ENCODE measurements at places on chromosomes 5 and 9.

- DNase-seq, result no peak
These were observed 212.0 kb downstream of the DMRT2 start for GRCh38 chr9:1261879-1262766.

GRCh38 chr5:149036970-149037369, 25.9 kb downstream of the SH3TC2 start:
- no peak for DNase-seq

DNA sequence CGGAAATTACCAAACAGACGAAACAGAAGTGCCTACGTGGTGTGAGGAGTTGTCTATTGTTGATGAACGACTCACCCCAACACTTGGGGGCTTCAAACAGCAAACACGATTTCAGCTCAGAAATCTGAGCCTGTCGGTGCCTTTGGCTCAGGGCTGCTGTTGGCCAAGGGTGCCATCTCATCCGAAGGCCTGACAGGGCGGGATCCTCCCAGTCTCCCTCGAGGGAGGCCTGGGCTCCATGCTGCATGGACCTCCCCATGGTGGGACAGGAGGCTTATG, 1.3 kb downstream of the LRRC14B start:
- no peak for DNase-seq

DNA sequence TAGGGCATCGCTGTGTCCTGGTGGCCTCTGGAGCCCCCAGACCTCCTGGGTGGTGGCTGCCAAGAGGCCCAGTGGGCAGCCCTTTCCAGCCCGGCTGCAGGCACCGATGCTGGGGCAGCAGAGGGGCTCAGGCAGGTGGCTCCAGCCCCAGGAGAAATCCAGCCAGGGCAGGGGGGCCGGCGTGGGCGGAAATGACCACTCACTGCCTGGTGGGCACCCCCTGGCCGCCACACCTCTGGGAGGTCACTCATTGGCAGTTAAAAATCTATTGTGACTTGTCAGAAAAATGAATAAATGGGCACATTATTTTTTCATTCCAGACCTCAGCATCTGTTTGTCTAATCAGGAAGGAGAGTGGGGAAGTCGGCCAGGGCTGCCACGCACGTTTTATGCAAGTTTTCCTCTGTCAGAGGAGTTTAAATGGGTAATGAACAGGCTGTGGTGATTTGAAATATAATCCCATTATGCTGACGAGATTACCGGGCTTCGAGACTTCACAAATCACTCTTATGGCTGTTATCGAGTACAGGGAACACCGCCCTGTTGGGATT, 171.9 kb downstream of the GAPVD1 start:
- DNase-seq, result no peak

DNA sequence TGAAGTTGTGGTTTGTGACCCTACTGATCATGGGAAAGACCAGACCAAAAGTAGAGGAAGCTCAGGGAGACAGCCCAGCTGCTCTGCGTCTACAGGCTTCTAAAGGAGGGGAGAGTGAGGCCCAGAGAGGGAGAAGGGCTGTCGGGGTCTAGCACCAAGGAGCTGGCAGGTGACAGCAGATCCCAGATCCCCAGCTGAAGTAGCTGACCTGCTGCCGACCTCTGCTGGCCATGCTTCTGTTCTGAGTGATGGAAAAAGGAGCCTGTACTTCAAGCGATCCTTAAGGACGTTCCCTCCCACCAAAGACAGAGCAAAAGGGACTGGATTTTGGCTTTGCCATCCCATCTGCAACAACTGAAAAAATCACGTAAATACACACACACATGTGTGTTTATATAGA, 22.7 kb upstream of the QSOX2 start:
- no peak for DNase-seq

- DNase-seq, result no peak
These were observed 1029.6 kb downstream of the CDH12 start for GRCh38 chr5:21823588-21823987.

DNA sequence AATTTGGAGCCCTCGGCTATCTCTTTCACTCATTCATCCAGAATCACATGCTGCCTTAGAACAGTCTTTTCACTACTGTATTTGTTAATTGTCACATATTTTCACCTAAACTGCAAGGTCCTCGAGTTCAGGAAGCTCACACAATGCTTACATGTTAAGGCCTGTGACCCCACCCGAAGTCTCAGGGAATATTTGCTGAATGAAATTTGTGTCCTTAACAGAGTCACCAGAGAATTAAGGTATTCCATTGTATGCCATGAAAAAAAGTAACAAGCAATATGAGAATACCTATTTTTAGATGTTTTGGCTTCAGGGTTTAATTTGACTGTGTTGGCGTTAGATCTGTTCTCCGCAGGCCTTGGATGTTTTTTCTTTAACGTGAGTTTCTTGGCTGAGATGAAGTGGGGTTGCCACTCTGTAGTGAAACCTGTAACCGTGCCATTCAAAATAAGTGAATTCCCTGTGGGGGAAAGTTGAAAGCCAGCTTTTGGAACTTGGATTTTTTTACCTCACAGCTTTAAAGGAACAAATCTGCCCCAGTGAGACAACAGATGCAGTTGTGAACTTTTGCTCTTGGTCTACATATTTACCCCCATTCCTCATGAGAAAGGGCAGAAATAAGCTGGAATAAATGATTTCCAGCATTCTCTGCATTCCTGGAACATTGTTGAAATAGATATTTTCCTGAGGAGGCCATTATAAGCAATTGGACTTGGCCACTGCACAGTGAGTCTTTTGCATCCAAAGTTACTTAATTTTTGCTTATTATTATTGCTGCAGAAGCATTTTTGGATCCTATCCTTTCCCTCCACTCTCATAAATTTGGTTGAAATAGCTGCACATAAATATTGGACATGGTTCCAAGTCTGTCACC, 35.9 kb upstream of the FBP1 start:
- no peak for DNase-seq

DNA sequence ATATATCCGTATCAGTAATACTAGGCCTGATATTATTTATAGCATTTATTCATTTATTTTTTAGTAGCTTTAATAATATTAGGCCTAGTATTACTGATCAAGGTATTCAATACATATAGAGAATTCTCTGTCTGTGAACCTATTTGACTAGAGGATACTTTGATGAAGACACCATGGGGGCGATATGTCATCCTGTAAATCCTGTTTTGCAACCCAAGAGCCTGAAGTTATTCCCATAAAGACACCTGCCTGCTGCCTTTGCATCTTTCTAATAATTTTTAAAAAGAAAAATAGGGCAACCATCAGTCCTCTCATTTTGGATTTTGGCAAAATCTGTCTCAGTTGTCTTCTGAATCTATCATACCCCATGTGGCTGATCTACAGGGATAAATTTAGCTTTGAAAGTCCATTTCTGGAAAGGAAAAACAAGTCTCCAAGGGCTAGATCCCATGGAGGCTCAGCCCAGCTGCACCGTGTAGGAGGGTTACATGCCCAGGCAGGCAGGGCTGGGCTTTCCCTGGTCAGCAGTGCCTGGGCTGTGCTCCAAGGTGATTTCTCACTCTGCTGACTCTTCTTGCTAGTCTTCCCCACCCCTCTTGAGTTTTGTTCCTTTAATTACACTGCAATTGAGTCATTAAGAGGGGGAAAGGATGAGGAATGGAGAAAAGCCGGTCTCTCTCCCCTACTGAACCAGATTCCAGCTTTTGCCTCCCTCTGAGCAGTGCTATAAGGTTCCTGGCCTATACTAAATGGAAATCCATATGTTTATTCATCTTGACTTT, 169.0 kb downstream of the TRIM32 start:
- no peak for DNase-seq

DNA sequence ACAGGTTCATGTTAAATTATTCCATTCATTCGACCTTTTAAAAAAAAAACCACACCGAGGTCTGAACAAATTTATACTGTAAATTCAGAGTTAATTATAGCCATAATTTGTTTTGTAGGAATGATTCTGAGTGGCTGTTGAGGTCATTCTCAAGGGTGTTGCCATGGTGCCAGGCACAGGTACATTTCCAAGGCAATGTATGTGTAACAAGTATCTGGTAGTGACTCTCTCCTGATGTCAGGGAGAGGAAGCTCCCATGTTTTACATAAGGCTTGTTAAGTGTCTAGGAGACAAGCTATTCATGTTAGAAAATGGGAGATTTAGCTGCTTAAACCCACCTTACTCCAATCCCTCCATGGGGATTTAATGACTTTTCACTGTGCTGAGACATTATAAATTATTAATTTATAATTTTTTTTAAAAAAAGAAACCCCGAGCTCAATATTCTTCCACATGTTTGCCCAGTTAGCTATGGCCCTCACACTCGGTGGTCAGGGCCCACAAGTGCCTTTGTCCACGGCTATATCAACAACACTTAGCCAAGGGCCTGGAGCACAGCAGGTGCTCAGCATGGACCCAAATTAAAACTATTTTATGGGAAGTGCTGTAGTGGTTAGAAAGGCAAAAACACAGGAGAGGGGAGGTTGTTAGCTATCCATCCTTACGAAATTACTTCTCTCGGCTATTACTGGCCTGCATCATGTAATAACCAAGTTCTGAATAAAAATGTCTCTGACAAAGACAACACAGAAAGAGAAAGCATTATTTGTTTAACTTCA, 154.6 kb upstream of the GNA14 start:
- DNase-seq, result no peak

GRCh38 chr5:36494841-36495601, 111.4 kb upstream of the SLC1A3 start:
- no peak for DNase-seq

DNA sequence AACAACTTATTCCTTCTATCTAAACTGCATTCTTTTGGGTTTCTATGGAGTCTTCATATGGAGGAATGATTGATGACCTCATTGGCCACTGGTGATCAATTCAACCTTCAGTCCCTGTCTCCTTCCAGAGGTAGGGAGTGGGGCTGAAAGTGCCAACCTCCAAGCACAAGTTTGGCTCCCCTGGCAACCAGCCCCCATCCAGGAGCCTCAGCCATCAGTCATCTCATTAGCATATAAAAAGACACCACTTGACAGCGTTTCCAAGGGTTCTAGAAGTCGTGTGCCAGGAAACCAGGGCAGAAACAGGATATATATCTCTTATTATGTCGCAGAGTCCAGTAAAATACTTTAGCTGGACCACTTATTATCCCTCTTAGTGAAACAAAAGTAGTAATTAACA, 9.8 kb downstream of the SLC31A2 start:
- DNase-seq, result no peak

- DNase-seq, result no peak
These were observed 76.6 kb upstream of the CACNA1B start for GRCh38 chr9:137801023-137801319.

DNA sequence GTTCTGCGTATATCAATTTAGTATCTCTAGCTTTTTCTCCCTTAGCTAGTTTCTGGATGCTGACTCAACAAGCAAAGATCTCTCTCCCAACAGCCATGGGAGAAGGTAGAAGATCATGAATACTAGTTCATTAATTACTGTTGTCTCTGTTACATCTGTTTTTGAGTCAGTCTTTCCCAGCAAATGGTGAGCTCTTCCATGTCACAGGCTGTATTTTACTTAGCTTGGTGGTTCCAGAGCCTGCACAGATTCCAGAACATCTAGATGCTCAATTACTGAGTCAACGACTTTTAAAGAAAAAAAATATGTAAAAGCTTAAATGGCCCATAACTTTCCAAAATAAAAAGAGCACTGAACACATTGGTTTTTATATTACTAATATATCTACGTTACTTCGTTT, 307.2 kb downstream of the NSG2 start:
- DNase-seq, result no peak

- no peak for DNase-seq
These were observed 52.1 kb downstream of the BARX1 start for GRCh38 chr9:93902780-93903655.

- DNase-seq, result no peak
These were observed 196.4 kb downstream of the CDK5RAP2 start for GRCh38 chr9:120383611-120383998.

GRCh38 chr9:98567540-98568233, 141.0 kb downstream of the GABBR2 start:
- no peak for DNase-seq

- DNase-seq, result no peak
These were observed 79.5 kb upstream of the ZNF608 start for GRCh38 chr5:124825983-124826337.

GRCh38 chr5:158303883-158304282, 444.9 kb upstream of the CLINT1 start:
- DNase-seq, result no peak

DNA sequence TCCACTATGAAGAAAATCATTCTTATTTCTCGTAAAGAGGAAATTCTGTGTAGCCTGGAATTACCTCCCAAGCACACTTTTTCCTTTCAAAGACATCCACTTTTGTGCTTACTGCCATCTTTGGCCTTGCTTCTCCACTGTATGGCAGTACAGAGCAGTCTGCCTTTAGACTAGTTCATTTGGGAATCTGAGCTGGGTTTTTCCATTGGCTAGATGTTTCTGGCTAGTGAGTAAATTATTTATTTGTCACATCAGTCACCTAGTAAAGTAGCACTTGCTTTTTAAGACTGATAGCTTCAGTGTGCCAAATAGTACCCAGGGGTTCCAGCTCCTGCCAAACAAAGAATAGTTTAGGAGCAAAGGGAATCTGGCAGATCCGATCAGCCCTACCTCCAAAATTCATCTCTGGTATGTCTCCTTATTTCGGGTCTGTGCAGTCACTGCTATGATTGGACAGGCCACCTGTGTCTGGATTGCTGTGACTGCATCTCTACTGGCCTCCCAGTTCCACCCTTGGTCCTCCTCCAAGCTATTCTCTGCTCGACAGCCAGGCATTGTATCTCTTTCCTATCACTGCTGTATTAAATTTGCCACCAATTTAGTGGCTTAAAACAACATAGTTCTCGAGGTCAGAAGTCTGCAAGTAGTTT, 97.6 kb downstream of the NUDT12 start:
- no peak for DNase-seq

DNA sequence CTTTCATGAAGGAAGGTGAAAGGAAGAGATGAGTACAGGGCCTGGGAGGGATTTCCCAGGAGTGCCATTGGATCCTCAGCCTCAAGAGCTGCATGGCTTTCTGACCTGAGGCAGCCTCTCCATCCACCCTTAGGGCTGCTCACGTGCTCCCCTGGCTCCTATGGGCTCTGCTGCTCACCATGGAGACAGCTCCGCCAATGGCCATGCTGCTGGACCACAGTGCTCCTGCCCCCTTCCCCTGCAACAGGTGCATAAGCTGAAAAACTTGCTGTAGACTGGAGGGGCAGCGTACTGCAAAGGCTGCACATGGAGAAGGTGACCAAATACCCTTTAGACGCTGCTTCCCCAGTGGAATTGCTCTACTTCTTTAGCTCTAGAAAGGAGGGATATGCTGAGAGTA, 112.7 kb upstream of the PANK3 start:
- no peak for DNase-seq

DNA sequence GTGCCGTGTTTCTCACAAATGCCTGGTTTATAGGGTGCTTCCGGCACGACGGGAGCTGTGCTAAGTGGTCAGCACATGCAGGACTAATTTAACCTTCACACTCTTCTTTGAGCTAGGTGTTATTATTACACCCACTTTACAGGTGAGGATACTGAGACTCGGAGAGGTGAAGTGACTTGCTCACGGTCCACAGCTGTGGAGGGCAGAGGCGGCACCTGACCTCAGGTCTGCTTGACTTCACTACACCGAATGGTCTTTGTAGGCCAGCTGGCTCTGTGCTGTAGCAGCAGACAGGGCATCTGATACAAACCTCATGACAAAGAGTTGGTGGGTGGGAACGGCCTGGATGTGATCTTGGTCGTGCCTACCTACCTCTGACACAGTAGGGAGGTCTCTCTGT, 102.0 kb upstream of the BOD1 start:
- no peak for DNase-seq

All from stimulated activated CD8-positive, alpha-beta memory T cell treated with anti-CD3 and anti-CD28 coated beads, Interleukin-15, amount 100 ng/mL, for 48 hours (primary cell).